ENCODE measurements at places on chromosomes 11 and 22. TPM values are rescaled to one million over a fixed set of nuclear protein-coding genes. Genes with fewer than 3 reads are reported as not detected.

The PAFAH1B2 gene
- 92.6 TPM for total RNA-seq

The APOBEC3G gene
- 10.2 TPM for total RNA-seq

The GAB4 gene
- not detected for total RNA-seq

The TCN1 gene
- total RNA-seq, result not detected

The APOA4 gene
- not detected for total RNA-seq

The POGLUT3 gene
- total RNA-seq, result 23.9 TPM

The CCDC83 gene
- total RNA-seq, result not detected

The TMEM191B gene
- total RNA-seq, result 0.76 TPM

The RNH1 gene
- total RNA-seq, result 158 TPM

The CCDC188 gene
- 17.3 TPM for total RNA-seq

The HIPK3 gene
- total RNA-seq, result 34.9 TPM

The FDXACB1 gene
- 3.2 TPM for total RNA-seq

The PLXNB2 gene
- total RNA-seq, result 130 TPM

The ART1 gene
- not detected for total RNA-seq

The ANO5 gene
- total RNA-seq, result 0.58 TPM

Data from glomerular endothelial cell (primary cell).